ENCODE measurements at places on chromosomes 12 and 14.

DNA sequence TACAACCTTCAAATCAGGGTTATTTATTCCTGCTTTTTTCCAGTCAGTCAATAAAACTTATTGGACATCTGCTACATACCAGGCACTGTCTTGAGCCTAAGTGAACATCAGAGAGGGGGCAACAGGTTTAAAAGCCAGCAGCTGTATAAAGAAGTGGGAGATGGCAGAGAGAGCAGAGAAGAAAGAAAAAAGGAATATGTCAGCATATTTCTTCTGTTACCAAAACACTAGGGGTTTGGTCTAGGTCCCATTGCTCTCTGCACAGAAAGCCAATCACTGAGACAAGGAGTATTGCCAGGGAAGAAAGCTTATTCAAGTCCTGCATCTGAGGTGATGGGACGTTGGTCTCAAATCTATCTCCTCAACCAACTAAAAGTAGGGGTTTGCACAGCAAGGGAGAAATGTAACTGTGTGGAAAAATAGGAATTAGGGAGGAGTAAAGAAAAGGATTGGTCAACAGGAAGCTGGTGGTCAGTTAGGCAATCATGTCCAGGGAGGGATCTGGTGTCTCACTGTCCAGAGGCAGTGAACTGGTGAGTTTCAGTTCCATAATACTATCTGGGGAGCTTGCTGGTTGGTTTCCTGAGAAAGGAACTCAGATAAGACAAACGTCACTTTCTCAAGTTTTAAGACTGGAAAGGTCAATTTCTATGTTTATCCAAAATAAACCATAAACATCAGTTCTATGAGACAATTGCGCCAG lies 107.5 kb downstream of the PHLDA1 start:
- no peak for DNase-seq

- DNase-seq, result no peak
These were observed 14.8 kb downstream of the LDHB start for GRCh38 chr12:21642707-21643389.

- DNase-seq, result no peak
These were observed 19.5 kb upstream of the EPS8 start for GRCh38 chr12:15808652-15809051.

DNA sequence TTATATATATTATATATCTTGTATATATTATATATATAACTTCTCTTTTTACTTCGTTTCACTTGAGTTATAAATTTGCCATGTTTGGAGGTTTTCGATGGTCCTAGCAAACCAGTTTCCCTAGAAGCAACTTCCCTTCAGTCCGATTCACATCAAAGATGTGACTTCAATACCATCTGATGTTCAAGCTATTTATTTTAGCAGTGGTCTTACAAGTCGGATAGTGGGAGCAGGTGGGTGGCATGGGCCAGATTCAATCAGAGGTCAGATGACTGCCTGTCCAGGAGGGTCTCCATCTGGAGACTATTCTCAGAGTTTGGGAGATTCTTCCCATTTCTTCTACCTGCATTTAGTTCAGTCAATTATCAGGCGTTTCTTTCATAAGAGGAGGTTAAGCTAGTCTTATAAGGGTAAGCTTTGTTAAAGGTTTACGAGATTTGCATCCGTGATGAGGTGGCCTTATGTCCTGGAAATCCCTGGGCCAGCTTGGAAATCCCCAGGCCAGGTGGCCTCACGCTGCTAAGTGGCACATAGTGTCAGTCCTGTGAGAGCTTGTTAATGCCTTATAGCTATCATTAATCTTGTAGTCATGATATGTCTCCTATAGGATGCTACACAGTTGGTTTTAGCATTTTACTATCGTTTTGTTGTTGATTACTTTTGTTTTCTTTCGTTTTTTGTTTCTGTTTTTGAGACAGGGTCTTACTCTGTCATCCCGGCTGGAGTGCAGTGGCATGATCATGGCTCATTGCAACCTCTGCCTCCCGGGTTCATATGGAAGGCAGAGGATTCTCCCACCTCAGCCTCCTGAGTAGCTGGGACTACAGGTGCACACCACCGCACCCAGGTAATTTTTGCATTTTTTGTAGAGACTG lies 145.8 kb downstream of the BICD1 start:
- no peak for DNase-seq

- DNase-seq, result no peak
These were observed 560.4 kb upstream of the FLRT2 start for GRCh38 chr14:84969501-84969900.

DNA sequence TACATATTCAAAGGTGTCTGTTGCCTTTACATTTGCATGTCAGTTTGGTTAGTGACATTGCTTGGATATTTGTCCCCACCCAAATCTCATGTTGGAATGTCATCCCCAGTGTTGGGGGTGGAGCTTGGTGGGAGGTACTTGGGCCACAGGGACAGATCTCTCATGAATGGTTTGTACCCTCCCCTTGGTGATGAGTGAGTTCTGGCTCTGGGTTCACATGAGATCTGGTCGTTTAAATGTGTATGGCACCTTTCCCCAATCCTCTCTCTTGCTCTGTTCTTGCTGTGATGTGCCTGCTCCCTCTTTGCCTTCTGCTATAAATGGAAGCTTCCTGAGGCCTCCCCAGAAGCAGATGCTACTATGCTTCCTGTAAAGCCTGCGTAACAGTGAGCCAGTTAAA lies 207.9 kb upstream of the DIO3 start:
- DNase-seq, result no peak

GRCh38 chr14:30525833-30526232 lies 33.1 kb upstream of the G2E3 start:
- no peak for DNase-seq

GRCh38 chr14:94203473-94204210 lies 29.5 kb downstream of the PPP4R4 start:
- no peak for DNase-seq

GRCh38 chr14:32412103-32412502 lies 83.0 kb downstream of the AKAP6 start:
- DNase-seq, result no peak

DNA sequence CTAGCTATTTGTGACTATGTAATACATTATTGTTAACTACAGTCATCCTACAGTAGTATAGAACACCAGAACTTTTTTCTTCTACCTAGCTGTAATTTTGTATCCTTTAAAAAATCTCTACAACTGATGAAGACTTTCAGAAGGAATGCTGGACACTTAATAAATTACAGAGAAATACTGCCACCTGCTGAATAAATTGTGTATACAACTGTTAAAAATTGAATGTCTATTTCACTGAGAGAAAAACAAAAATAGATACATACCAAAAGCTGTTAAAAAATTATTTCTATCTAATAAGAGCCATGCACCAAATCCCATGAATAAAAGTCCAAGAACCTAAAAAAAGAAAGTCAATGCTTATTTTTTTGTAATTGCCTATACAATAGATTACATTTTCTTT lies 6.6 kb downstream of the TSPAN19 start:
- no peak for DNase-seq

DNA sequence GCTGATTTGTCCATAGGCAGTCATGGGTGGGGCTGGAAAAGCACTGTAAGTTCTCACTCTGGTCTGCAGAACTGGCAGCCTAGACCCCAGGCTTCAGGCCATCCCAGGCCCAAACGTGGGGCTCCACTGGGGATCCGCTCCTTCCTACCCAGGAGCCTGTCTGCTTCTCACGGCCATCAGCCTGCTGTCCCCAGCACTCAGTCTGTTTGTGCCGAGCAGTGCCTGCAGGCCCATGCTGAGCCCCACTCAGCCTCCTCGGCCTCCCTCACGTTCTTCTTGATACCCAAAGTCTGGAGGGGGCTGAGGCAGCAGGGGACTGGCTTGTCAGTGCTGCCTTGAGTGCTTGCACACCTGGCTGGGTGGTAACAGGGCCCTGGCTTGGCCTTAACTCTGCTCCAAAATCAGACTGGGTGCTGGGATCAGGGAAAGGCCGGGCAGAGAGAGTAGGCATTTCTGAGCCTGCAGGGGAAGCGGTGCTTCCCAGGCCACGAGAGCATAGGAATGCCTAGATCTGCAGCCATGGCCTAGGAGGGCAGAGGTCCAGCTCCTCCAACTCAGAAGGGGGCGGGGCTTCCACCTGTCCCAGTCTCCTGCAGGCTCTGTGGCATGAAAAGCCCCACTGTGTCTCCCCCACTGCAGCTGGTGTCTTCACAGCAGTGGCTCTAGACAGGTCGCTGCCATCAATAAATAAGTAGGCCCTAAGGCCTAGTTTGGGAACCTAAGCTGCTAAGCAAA lies 772.4 kb upstream of the FBXO33 start:
- no peak for DNase-seq
